ENCODE measurements at places on chromosomes 12 and 14. TPM values are rescaled to one million over a fixed set of nuclear protein-coding genes. Genes with fewer than 3 reads are reported as not detected.

TMTC2 gene
- total RNA-seq = 12.5 TPM

GALNT8 gene
- 7.9 TPM for total RNA-seq

DLK1 gene
- 4.4 TPM for total RNA-seq

- DNase-seq = no peak
These were observed 10.2 kb downstream of the NT5DC3 start for GRCh38 chr12:103830730-103831320.

DNA sequence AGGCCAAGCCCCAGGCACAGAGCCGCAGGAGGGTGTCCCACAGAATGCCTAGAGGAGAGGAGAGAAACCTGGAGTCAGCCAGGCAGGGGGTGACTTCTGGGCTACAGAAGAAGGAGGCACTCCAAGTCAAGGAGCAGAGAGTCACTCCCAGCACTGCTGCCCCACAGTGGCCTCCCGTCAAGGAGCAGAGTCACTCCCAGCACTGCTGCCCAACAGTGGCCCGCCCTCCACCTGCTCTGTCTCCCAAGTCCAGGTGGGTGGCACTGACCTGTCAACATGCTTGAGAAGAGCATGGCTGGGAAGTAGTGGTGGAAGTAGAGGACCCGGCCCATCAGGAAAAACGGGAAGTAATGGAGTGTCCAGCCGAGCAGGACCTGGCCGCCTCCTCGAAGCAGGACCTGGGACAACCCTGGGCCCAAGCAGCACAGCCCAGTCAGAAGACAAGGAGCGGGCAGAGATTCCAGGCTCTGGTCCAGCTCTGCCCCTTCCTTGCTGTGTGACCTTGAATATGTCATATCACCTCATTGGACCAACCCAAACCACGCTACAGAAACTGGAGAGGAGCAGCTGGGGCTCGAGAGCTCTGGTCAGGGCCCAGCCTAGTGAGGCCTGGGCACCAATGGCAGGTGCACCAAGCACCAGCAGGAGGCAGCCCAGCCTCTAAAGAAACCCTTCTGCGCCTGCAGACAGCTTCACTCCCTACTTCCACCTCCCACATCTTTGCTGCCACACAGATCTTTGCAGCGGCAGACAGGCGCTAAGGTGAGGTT is 7.6 kb upstream of the NGB start:
- DNase-seq = no peak

GRCh38 chr12:114439817-114440216 is 33.9 kb upstream of the TBX5 start:
- no peak for DNase-seq

GRCh38 chr14:21003788-21004346 is 4.8 kb downstream of the SLC39A2 start:
- DNase-seq = no peak

GRCh38 chr12:120110550-120111501 is 5.7 kb downstream of the RAB35 start:
- no peak for DNase-seq

DNA sequence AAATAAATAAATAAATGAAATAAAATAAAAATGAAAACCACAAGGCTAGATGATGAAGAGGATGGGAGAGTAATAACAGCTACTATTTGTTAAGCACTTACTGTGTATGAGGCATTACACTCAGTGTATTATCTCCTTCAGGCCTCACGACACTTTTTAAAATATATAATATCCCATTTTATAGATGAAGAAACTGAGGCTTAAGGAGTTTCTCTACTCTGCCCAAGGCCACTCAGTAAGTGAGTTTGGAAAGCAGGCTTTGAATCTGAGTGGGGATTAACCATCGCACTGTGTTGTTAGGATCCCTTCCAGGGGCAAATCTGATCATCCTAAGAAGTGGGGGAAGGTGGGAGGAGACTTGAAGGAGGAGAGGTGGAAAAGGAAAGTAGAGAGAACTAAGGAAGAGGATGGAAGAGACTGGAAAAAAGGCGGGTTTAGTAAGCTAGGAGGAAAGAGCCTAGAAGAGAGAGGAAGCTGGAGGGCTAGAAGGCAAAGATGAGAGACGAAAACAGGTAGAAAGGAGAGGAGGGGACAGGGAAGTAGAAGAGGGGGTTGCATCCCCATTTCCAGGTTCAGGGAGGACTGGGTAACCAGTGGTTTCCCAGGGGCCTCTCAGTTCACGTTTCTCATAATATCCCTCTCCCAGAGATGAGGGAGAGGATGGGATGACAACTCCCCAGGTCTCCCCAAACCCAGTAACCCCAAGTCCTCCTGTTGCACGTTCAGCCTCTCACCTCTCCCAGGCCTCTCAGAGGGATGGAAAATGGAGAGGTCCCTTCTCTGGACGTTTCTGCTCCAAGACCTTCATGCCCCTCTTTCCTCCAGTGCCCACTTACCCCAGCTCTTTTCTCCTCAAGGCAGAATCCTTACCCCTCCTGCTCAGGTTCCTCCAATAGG is 1.7 kb downstream of the STAT6 start:
- no peak for DNase-seq

DNA sequence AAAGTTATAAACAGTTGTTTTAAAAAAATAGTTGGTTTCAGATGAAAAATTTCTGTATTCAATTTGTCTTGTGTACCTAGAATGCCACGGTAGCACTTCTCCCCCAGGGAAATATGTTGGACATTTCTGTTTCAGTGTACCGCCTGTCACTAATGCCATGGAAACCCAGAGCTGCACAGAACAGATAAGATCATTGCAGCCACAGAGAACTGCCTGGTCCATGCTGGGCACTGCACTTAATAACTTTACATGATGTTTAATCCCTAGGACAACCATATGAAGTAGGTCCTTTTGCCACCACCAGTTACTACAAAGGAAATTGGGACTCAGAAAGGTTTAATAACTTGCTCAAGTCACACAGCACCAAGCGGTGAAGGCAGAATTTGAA is 253.4 kb upstream of the SRRM4 start:
- DNase-seq = no peak

DNA sequence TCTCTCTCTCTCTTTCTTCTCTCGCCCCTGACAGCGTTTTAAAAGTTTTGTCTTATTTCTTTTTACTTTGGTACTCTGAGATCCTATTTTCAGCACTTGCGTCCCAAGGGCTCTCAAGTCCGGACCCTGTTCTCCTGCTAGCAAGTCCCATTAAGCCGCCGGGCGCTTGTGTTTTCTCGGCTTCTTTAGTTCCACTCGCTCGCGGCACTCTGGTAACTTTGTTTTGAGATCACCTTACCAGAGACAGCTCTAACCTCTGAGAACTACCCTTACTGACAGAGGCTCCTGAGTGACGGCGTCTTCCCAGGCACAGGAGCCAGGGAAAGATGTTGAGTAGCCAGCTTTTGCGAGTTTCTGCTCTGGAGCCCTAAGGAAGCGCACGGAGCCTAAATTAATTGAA is 2.7 kb upstream of the MYF5 start:
- DNase-seq = no peak

DNA sequence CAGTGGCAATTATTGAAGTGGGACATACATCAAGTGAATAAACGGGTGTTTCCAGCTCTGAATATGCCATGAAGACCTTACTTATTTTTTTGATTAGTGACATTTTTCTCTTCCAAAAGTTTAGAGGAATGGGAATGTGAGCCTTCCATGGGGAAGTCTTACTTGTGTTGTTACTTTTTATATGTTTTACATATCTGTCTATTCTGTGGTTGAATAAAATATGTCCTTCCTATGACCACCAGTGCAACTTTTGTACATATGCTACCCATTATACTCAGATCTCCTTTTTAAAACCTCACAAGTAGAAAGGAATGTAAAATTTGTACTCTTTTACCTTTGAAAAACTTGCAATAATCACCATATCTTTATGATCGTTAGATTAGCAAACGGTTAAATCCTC is 132.7 kb downstream of the MSRB3 start:
- DNase-seq = no peak

- no peak for DNase-seq
These were observed 41.5 kb upstream of the FBXO21 start for GRCh38 chr12:117231750-117232149.

DNA sequence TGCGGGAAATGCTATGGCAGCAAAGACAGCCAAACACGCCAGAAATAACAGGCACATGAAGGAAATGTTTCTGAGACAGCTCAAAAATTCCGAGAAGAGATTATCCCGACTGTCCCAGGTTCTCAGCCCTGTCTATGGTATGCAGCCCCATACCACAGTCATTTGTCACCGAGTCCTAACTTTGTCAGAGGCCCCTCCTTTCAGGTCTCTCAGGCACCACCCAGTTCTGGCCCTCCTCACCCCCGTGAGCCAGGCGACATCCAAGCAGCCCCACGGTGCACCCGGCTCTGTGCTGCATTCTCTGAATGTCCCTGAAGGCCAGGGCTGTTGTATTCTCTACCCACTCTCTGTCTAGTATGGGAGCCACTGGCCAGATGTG is 24.0 kb downstream of the SSH1 start:
- no peak for DNase-seq

All from neural crest cell (in vitro differentiated cells).